Type B pancreatic cell (in vitro differentiated cells): ENCODE measurements at places on chromosomes 7 and 10. TPM values are rescaled to one million over a fixed set of nuclear protein-coding genes. Genes with fewer than 3 reads are reported as not detected.

GRCh38 chr7:140673063-140673773, 473 bp downstream of the ADCK2 start:
- no peaks in the 10 kb centered on the region for H3K27me3 ChIP-seq
- H3K36me3 ChIP-seq = peaks cover 7% of the 10 kb centered on the region
- H3K4me3 ChIP-seq = peak overlapping the region; percentile 90
- no peak for DNase-seq
- H3K27ac ChIP-seq = peak overlapping the region; percentile 86

GRCh38 chr10:1488970-1489548, 248.3 kb downstream of the ADARB2 start:
- H3K36me3 ChIP-seq = peaks cover 3% of the 10 kb centered on the region
- H3K4me3 ChIP-seq = no peak overlapping the region
- H3K27me3 ChIP-seq = peaks cover 17% of the 10 kb centered on the region
- DNase-seq = no peak
- H3K27ac ChIP-seq = no peak overlapping the region

DNA sequence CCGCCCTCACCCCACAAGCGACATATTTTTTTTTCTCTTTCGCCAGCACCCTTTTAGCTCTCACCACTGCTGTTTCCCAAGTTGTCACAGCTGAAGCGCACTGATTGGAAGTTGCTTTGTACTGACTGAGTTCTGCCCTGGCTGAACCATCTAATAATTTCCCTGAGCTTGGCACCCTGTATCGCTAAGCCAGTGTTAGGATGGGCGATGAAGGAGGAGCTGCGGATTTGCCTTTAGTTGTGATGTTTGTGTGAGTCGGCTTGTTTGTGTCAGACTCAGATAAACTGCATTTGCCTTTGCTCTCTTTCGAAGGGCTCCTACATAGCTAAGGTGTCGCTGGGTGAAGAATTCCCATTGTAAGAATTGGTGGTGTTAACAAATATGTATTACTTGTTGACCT, 1.3 kb upstream of the ATXN7L1 start:
- DNase-seq = no peak
- peak overlapping the region; percentile 92 for H3K4me3 ChIP-seq
- H3K27me3 ChIP-seq = peaks cover 27% of the 10 kb centered on the region
- peak overlapping the region; percentile 48 for H3K27ac ChIP-seq
- peaks cover 9% of the 10 kb centered on the region for H3K36me3 ChIP-seq

- H3K4me3 ChIP-seq = no peak overlapping the region
- no peak for DNase-seq
- H3K36me3 ChIP-seq = no peaks in the 10 kb centered on the region
- H3K4me1 ChIP-seq = peaks cover 18% of the 10 kb centered on the region
Measured at GRCh38 chr10:111475720-111476119, 398.9 kb downstream of the ADRA2A start.

- peaks cover 44% of the 10 kb centered on the region for H3K27me3 ChIP-seq
- no peak overlapping the region for H3K4me3 ChIP-seq
- H3K27ac ChIP-seq = peak overlapping the region; percentile 24
- H3K4me1 ChIP-seq = peaks cover 28% of the 10 kb centered on the region
- H3K36me3 ChIP-seq = peaks cover 9% of the 10 kb centered on the region
- no peak for DNase-seq
Measured at GRCh38 chr10:34231441-34232180, 583.5 kb downstream of the PARD3 start.

DNA sequence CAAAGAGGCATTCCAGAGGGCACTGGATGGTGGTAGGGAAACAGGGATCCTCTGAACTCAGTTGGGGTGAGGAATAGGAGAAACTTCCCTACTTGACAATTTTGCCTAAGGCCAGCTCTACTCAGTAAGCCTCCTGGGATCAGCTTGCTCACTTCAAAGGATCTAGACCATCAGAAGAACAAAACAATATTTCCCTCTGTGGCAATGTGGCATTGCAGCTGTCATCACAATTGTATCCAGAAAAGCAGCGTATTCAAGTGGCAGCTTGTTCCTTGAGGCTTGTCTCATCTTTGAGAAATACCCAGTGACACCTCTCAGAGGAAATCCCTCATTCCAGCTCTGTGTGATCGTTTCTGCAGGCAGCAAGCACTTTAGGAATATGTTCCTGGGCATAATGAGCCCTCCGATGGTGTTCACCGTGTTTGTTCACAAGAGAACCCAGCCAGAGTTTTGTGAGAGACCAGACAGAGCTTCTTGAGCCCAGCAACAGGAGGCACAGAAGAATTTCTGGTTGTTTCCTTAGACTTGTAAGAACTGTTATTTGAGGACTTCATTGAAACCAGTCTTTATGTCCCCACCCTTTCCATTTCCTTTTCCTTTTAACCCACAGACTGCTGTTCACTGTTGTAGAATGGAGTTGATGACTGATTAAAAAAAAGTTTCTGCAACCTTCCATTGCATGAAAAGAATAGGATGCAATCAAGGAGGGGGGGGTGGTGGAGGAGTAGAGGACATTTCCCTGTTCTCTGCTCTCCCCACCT, 747.3 kb downstream of the LRMDA start:
- no peak overlapping the region for H3K27ac ChIP-seq
- peaks cover 14% of the 10 kb centered on the region for H3K4me1 ChIP-seq
- H3K36me3 ChIP-seq = no peaks in the 10 kb centered on the region
- H3K4me3 ChIP-seq = no peak overlapping the region
- peaks cover 28% of the 10 kb centered on the region for H3K27me3 ChIP-seq

GRCh38 chr7:128030654-128031611, at the start of gene LRRC4:
Gene LRRC4, minus strand, starts transcription at chr7:128031437. Its CDS starts 797 bp downstream, at chr7:128030640.
- peak within 1 kb of the TSS; percentile 93 for H3K27ac ChIP-seq
- peaks cover 14% of the 10 kb centered on the region for H3K36me3 ChIP-seq
- H3K27me3 ChIP-seq = peaks cover 32% of the 10 kb centered on the region
- no peak for DNase-seq
- H3K4me3 ChIP-seq = peak within 1 kb of the TSS; percentile 93

DNA sequence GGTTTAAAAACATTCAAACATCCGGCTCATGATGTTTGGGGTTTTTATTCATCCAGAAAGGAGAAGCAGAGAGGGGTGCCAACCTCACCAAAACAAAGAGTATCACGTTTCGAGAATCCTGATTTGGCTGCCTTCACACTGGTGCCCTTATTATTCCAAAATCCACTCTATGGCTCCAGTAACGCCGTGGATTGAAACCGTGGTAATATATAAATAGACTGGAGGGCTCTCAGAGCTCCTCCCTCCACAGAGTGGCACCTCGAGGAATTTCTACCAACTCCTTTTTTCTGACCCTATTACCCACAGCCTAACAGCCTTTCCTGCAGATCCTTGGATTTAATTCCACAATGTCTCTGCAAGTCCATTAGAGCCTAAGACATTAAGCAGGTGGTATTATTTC, 353.6 kb downstream of the CRPPA start:
- no peak overlapping the region for H3K27ac ChIP-seq
- H3K27me3 ChIP-seq = peaks cover 3% of the 10 kb centered on the region
- no peak for DNase-seq

DNA sequence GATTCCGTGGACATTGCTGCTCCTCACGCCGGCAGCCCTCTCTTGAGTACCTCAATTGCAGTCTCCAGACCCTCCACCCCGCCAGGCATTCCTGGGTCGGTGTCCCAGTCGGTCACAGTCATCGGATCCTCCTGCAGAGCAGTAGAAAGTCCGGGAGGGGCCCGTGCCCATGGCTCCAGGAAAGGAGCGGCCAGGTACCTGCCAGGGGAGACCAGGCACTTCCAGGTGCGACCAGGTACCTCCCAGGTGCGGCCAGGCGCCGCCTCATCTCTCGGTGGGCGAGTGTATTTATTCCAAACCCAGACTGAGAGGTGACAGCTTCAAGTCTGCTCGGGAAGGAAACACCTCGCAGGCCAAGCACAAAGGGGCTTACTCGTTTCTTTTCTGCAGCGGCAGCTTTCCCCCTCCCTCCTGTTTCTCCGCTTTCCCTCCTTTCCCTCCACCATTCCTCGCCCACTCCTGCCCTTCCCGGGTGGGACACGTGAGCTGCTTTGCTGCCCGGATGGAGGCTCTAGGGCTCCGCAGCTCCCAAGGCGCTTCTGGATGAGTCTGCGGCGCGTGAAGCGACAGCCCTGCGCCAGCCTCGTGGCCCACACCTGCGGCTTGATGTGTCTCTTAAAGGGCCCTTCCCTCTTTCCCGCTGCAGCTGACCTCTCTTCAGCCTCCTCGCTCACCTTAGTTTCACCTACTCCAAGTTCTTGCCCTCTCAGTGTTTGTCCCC, 39.4 kb upstream of the AGK start:
- no peak overlapping the region for H3K27ac ChIP-seq
- peak overlapping the region; percentile 88 for H3K4me3 ChIP-seq
- H3K27me3 ChIP-seq = peaks cover 62% of the 10 kb centered on the region

DNA sequence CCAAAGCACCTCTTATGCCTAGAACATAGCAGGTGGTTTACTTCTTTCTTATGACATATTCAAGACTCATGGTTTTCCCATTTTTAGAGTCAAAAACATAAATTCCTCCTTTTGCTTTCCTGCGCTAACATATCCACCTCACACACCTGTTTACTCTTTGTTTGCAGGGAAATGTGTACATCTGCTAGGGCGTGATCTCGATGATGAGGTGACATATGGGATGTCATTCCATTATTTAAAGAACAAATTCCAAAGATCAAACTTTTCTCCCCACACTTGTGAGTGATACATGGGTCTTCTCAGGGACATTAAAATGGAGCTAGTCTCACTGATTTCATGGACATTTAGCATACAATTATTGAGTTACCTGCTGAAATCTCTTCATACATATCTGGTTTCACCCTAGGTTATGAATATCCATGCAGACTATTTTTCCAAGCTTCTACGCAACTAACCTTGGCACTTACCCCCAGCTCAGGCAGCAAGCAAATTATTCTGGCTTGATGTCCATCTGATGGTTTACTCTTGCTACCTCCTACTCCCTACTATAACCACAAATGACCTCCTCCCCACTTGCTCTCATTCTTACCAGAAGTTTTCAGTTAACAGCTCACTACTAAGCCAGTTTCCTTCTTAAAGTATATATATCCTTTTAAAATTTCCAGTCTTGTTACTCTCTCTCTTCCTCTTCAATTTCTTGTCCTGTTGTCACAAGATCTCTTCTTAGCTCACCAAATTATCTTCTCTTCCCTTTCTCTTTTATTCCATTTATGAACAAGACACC, 208.5 kb downstream of the RNLS start:
- H3K27me3 ChIP-seq = no peaks in the 10 kb centered on the region
- no peak for DNase-seq
- peaks cover 26% of the 10 kb centered on the region for H3K4me1 ChIP-seq
- no peak overlapping the region for H3K27ac ChIP-seq
- no peaks in the 10 kb centered on the region for H3K36me3 ChIP-seq

GRCh38 chr7:76315364-76315763, 12.9 kb downstream of the HSPB1 start:
- H3K27ac ChIP-seq = no peak overlapping the region
- H3K4me1 ChIP-seq = peaks cover 23% of the 10 kb centered on the region
- H3K36me3 ChIP-seq = no peaks in the 10 kb centered on the region
- no peak overlapping the region for H3K4me3 ChIP-seq

- peaks cover 3% of the 10 kb centered on the region for H3K4me1 ChIP-seq
- no peaks in the 10 kb centered on the region for H3K27me3 ChIP-seq
- no peak overlapping the region for H3K4me3 ChIP-seq
- no peaks in the 10 kb centered on the region for H3K36me3 ChIP-seq
- DNase-seq = no peak
Measured at GRCh38 chr7:557558-557881, 37.9 kb upstream of the PDGFA start.

- no peaks in the 10 kb centered on the region for H3K27me3 ChIP-seq
- H3K36me3 ChIP-seq = no peaks in the 10 kb centered on the region
- H3K4me3 ChIP-seq = no peak overlapping the region
- peaks cover 34% of the 10 kb centered on the region for H3K4me1 ChIP-seq
Measured at GRCh38 chr10:71528371-71529206, 131.9 kb downstream of the CDH23 start.

- no peak overlapping the region for H3K4me3 ChIP-seq
- H3K4me1 ChIP-seq = peaks cover 6% of the 10 kb centered on the region
- H3K27ac ChIP-seq = no peak overlapping the region
Measured at GRCh38 chr7:158257001-158257400, 330.6 kb downstream of the PTPRN2 start.

DNA sequence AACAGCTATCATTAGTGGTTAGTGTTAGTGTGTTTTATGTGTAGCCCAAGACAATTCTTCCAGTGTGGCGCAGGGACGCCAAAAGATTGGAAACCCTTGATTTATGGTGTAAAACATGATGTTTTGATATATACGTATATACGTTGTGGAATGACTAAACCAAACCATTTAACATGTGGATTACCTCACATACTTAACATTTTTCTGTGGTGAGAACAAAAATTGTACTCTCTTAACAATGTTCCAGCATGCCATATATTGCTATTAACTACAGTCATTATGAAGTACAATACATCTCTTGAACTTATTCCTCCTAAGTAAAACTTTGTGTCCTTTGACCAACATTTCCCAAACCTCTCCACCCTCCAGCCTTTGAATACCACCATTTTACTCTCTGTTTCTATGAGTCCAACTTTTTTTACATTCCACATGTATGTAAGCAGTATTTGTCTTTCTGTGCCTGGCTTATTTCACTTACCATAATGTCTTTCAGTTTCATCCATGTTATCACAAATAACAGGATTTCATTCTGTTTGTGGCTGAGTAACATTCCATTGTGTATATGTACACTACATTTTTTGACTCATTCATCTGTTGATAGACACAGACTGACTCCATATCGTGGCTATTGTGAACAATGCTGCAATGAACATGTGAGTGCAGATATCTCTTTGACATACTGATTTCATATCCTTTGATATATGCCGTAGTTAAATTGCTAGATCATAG, 42.2 kb upstream of the MAGI2 start:
- peak overlapping the region; percentile 48 for H3K27ac ChIP-seq
- H3K27me3 ChIP-seq = no peaks in the 10 kb centered on the region

- no peaks in the 10 kb centered on the region for H3K4me1 ChIP-seq
- no peaks in the 10 kb centered on the region for H3K27me3 ChIP-seq
- DNase-seq = no peak
- no peak overlapping the region for H3K4me3 ChIP-seq
- peaks cover 22% of the 10 kb centered on the region for H3K36me3 ChIP-seq
Measured at GRCh38 chr10:794382-794956, 105.0 kb upstream of the DIP2C start.

DNA sequence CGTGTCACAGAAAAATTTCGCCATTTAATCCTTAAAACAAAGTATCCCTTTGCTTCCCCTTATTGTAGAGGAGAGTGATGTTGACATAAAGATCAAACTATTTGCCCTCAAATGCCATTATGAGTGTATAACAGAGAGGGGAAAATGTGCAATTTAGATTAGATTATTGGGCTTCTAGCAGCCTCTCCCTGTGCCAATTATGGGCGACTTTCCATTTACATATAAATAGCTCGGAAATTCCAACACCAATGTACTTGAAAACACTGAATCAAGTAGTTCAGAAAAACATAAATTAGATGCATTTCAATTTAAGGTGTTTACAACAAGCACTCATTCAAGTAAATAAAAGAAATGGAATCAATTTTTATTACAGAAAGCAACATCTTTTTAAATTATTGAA, 64.6 kb upstream of the LRRN3 start:
- no peaks in the 10 kb centered on the region for H3K36me3 ChIP-seq
- H3K4me1 ChIP-seq = peaks cover 12% of the 10 kb centered on the region
- H3K27me3 ChIP-seq = no peaks in the 10 kb centered on the region
- H3K27ac ChIP-seq = no peak overlapping the region
- DNase-seq = no peak

- no peaks in the 10 kb centered on the region for H3K27me3 ChIP-seq
- no peak for DNase-seq
- peaks cover 41% of the 10 kb centered on the region for H3K4me1 ChIP-seq
- peaks cover 7% of the 10 kb centered on the region for H3K36me3 ChIP-seq
- H3K4me3 ChIP-seq = no peak overlapping the region
- no peak overlapping the region for H3K27ac ChIP-seq
Measured at GRCh38 chr10:34205452-34205851, 609.6 kb downstream of the PARD3 start.

The COL26A1 gene
- total RNA-seq = 10.6 and 47.9 TPM in 2 replicates

The SFRP4 gene
- 0.14 and 4.4 TPM in 2 replicates for total RNA-seq

The FAM237B gene
- total RNA-seq = not detected in 2 replicates

The PWWP2B gene
- 22.6 and 41.4 TPM in 2 replicates for total RNA-seq

The CLRN3 gene
- 2.2 and 6.6 TPM in 2 replicates for total RNA-seq
